IMR-90 (cell line): ENCODE measurements at places on chromosomes 4 and X. TPM values are rescaled to one million over a fixed set of nuclear protein-coding genes. Genes with fewer than 3 reads are reported as not detected.

- no peak for DNase-seq
Observed at GRCh38 chrX:8668813-8669212, 63.1 kb downstream of the ANOS1 start.

GRCh38 chr4:14392378-14392777, 609.9 kb upstream of the CPEB2 start:
- DNase-seq = no peak

DNA sequence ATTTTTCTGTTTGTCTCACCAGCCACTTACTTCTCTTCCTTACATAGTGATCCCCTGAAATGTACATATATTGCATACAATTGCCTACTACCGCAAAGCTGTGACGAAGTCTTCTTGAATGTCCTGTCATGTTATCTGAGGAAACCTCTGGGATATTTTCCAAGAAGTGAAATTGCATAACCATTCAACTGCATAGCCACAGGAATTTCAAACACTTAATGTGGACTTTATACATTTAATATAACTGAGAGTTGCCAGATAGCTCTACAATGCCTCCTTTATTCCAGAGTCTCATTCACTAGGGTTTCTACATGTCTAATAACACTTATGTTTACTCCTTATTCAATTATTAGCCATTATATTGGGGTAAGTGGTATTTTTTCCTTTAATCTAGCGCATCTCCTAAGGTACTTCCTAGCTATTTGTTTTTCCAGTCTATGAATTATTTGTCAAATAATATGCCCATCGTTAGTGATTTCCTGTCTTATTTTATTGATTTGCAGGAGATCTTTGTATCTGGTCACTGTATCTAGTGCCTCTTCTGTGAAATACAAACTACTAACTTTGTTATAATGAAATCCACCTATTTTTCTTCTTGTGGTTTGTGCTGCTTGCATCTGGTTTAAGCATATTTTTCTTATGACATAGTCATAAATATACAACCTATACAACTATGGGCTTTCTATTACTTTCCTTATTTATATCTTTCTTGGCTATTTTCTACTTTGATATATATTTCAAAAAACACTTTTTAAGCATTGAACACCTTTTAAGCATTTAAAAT, 69.2 kb upstream of the GRID2 start:
- peak; percentile 100 for DNase-seq

- DNase-seq = no peak
Observed at GRCh38 chr4:14368391-14368790, 633.9 kb upstream of the CPEB2 start.

PRDM8 gene
- total RNA-seq = 5.0 and 5.7 TPM in 2 replicates

DNA sequence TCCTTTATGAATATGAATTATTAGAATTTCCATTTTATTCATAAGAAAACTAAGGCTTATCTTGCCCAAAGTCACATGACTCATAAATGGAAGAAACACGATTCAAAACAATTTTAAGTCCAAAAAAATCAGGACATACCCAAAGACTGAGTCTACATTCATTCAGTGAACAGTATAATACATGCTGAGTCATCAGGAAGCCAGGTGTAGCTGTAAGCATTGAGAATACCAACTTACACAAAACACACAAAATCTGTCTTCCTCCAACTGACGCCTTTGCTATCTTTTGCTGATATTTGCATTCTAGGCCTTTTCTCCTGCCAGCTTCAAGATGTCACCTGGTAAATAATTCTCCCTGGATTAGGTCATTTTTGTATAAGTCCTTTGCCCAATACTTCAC, 520.1 kb upstream of the GALNT7 start:
- DNase-seq = peak; percentile 26

ZNF595 gene
- total RNA-seq = 6.8 and 9.4 TPM in 2 replicates
